NCI-H774 (cell line): ENCODE measurements at places on chromosomes 5 and 9.

GRCh38 chr9:101629636-101630035 is 34.9 kb upstream of the PPP3R2 start:
- DNase-seq: no peak

GRCh38 chr9:131707733-131708157 is 32.1 kb downstream of the RAPGEF1 start:
- no peak for DNase-seq

DNA sequence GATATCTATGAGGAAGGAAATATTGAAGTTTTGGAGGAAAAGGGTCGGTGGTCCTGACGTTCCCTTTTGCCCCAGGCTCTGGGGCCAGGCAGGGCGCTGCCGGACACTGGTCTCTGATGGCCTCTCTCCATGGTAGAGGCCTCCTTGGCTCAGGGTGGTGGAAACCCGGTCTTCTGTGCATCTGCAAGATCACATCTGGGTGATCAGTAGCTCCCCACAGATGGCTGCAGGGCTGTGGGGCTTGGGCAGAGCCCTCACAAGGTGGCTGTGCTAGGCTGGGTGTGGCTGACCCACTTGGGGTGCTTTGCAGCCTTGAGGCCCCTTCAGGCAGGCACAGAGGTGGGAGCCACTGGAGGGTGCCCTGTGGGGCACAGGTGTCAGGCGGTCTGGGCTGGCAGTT is 53.9 kb upstream of the RNU6ATAC start:
- no peak for DNase-seq

DNA sequence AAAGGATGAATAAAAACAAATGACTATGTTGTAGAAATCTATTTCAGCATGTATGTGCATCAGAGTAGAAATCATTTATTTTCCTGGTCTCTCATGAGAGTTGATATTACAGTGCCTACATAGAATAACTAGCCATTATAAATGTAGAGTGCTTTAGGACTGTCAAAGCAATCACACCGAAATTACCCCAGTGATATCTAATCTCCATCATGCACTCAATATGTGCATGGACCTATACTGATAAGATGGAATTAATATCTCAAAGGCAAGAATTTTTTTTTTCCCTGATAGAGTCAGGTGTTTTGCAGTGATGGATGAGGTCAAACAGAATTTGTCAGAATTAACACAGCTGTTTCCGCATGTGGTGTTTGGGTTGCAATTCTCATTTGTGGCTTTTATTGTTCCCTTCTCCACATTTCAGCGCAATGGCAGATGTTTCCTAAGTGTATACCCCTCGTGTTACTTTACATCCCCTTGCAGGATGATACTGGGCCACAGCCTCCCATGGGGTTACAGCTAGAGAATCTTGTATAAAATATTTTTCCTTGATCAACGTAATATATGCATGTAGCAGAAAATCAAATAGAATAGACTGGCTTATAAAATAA is 298.8 kb downstream of the RASEF start:
- DNase-seq: no peak

- no peak for DNase-seq
These were observed 441.3 kb upstream of the ADAMTSL1 start for GRCh38 chr9:18032636-18033035.

DNA sequence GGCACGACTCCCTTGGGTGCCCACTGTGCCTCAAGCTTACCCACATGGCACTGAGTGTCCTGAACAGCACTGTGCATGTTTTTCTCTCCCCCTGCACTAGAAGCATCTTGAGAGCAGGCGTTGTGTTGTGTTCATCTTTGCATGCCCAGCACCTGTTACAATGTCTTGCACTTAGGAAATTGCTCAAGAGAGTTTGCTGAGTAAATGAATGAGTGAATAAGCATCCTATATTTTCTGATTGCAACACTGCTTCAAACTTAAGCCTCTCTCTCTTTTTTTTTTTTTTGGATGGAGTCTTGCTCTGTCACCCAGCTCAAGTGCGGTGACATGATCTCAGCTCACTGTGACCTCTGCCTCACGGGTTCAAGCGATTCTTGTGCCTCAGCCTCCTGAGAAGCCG is 94.5 kb downstream of the LMNB1 start:
- no peak for DNase-seq

- DNase-seq: no peak
These were observed 30.4 kb upstream of the FCN1 start for GRCh38 chr9:134948149-134948548.

DNA sequence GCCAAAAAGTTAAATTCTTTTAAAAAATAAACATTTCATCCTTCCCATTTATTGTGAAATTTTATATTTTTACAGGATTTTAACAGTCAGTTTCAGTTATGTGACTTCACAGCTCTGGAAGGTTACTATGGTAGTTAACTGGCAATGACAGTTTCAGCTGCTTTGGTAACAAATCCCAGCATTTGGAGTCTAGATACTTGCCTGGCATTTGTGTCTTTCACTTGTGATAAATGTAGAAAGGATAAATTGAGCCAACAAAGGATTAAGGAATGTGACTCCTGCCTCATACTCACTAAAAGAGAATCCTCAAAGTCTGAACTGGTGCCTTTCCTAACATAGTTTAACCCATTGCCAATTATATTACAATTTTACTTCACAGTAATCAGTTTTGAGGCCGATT is 315.5 kb downstream of the FER start:
- no peak for DNase-seq

- no peak for DNase-seq
These were observed 20.0 kb upstream of the FAM120AOS start for GRCh38 chr9:93473411-93473810.

DNA sequence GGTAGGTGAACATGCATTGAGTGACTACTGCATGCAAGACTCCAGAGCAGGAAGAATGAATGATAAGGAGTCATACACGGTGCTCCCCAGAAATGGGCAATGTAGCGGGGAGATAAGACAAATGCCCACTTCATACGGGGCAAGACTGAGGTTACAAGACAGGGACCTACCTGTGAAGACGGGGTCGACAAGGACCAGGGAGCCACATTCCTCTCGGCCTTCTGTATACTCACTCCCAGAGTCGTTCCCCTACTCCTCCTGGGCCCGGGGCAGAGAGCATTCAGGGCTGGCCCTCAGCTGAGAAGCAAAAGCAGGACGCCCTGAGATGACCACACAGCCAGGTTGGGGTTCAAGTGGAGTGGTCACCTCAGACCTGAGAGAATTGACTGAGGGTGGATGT is 26.7 kb downstream of the PITX1 start:
- no peak for DNase-seq

GRCh38 chr9:107286057-107286456 is 3.0 kb downstream of the RAD23B start:
- DNase-seq: no peak

GRCh38 chr9:94623253-94623652 is 16.1 kb downstream of the FBP1 start:
- no peak for DNase-seq

DNA sequence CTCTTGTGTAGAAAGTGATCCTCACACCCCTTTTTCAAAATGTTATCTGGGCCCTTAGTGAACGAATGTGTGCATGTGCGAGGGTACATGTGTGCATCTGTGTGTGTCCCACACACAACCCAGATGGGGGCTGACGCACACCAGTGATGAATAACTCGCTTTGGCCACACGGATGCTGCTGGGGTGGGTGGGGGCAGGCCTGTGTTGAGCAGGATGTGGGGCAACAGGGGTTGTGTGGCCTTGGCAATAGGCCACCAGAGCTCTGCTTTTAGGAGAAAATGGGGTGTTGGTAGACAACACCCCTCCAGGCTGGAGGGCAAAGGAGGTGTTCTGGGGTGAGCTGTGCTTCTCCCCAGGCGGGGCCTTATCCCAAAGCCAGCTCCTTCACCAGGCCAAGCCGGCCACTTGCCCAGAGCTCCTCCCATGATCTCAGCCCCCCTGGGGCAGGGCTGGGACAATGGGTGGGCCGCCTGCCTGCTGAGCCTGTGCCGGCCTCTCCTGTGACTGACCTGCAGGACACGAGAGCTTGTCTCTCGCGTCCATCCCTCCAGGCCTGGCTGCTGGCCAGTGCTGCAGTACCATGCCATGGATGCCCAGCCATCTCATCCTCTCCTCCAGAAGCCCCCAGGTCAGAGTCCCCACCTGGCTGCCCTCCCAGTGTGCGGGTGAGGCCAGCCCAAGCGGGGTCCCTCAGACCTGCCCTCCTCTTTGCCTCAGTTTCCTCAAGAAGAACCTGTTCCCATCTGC is 1.7 kb downstream of the DBN1 start:
- DNase-seq: no peak

DNA sequence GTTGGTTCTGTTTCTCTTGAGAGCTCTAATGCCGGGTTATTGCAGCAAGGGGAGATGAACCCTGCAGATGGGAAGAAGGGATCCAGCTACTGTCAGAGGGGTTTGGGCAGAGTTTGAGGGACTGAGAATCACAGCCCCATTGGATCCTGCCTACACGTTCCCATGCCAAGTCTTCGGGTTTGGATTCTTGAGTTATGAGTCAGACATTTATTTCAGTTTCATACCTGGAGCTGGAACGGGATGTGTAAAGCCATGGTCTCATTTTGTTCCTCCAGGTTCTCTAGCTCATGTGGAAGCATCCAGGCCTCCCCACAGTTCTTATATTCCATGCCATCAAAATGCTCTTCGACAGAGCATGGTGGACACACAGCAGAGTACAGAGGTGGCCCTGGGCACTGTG is 275.4 kb upstream of the IRX4 start:
- DNase-seq: no peak

GRCh38 chr9:134569626-134570025 is 72.0 kb upstream of the COL5A1 start:
- no peak for DNase-seq

GRCh38 chr5:157917899-157918809 is 59.2 kb upstream of the CLINT1 start:
- DNase-seq: peak; percentile 36

- DNase-seq: peak; percentile 62
These were observed 65.3 kb upstream of the EGFLAM start for GRCh38 chr5:38193015-38193581.

DNA sequence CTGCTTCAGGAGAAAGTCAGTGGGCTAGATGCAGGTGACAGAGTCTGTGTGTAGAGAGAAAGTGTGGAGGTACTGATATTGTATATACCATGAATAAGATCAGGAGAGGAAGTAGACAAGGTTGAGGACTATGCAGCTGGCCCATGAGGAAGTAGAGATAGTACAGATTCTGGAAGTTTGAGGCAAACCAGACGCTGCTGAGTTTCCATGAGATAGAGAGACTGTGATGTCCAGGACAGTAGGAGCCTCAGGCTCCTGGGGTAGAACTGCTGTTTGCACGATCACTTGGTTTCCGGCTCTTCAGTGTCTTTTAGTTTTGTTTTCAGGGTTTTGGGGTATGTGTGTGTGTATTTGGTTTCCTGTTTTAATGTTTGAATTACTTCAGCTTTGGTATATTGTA is 13.6 kb downstream of the OTULINL start:
- no peak for DNase-seq

- no peak for DNase-seq
These were observed 397.5 kb downstream of the IRX2 start for GRCh38 chr5:2353871-2354440.

GRCh38 chr5:132396589-132397031 is 27.1 kb downstream of the SLC22A5 start:
- no peak for DNase-seq

DNA sequence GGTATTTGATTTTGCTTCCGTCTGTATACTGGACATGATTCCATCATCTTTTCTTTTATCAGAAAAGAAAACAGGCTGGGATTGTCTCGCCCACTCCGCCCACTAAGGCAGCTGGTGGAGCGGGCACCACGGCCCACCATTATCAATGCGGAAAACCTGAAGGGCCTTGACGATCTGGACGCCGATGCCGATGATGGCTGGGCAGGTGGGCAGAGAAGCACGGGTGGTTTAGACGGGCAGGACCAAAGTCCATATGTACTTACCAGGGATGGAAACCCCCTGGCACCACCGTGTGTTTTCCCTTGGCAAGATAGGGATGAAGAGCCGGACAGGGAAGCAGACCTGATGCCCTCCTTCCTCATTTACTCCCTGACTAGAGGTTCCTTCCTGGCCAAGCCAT is 53.7 kb downstream of the PRRC2B start:
- no peak for DNase-seq

DNA sequence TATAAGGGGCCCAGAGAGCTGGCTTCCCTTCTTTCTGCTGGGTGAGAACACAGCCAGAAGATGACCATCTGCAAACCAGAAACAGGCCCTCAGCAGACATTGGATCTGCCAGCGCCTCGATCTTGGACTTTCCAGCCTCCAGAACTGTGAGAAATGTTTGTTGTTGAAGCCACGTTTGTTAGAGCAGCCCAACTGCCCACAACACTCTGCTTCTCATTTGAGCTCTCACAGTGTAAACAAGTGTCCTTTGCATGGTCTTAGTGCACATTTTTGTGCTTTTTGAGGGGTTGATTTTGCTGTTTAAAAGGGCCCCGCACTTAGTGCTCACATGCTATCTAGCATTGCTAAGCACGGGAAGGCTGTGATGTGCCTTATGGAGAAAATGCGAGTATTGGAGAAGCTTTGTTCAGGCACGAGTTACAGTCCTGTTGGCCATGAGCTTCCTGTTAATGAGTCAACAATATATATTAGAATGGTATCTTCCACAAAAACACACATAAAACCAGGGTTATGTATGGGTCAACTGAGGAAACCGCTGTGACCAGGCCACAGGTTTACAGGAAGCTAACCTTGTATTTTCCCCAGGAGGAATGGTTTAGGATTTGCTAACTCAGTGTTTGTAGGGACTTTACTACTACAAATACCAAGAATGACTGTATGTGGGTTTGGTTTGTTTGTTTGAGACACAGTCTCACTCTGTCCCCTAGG is 11.9 kb downstream of the CMBL start:
- no peak for DNase-seq

- DNase-seq: no peak
These were observed 484.8 kb downstream of the EBF1 start for GRCh38 chr5:158614951-158615350.

- DNase-seq: no peak
These were observed 290.6 kb upstream of the IRX4 start for GRCh38 chr5:2173151-2173834.

GRCh38 chr5:78626009-78626571 is 22.5 kb downstream of the LHFPL2 start:
- DNase-seq: no peak

DNA sequence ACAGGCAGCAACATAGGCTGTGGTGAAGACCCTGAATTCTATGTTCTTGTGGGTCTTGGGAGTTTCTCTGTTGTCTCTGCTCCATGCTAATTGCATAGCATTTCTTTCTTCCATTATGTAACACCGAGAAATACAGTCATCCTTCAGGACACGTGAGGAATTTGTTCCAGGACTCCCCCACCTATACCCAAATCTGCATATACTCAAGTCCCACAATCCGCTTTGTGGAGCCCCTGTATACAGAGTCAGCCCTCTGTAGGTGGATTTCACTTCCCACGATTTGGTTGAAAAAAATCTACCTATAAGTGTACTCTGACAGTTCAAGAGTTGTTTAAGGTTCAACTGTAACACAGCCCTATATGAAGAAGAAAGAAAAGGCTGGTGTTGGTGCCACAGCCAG is 22.1 kb downstream of the ANKRD33B start:
- DNase-seq: no peak

GRCh38 chr5:79509244-79509885 is 4.6 kb downstream of the HOMER1 start:
- DNase-seq: no peak

- DNase-seq: no peak
These were observed 82.1 kb downstream of the TMEM232 start for GRCh38 chr5:110644357-110644756.

GRCh38 chr9:96607971-96608370 is 11.7 kb downstream of the CDC14B start:
- DNase-seq: no peak
